Sigmoid colon (tissue), 7 donors: ENCODE measurements at places on chromosomes 6 and 20. TPM values are rescaled to one million over a fixed set of nuclear protein-coding genes. Genes with fewer than 3 reads are reported as not detected.

Gene VGLL2
- total RNA-seq = not detected

DNA sequence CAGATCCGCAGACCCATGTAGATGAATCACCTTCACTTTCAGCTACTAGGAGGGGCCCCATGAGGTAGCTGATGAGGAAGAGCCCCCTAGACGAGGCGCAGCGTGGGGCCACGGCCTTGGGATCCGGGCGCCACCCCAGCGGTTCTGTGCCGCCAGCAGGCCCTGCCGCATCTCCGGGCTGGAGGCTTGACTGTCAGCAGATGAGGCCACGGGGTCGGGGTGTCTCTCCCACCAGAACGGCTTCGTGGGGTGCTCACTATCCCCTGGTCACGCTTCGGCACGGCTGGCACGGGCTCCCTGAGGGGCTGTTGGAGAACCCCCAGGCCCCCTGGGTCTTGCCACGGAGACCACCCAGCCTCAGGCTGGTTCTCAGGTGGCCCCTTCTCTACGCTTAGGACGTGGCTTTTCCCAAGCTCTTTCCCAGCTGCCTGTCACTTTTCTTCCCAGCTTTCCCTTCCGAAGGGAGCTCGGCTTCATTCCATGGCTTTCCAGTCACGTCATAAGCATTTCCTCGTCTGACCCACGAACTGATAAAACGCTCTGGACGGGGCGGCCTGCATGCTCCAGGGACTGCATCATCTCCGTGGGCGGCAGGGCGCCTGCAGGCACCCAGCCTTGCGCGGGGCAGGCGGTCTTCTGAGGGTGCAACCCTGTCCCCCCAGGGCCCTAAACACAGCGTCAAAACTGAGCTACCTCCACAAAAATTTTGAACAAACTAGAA lies 85.9 kb downstream of the THBS2 start:
- DNase-seq = peak; percentile 56
- H3K27ac ChIP-seq = no peak overlapping the region
- peaks cover 8% of the 10 kb centered on the region for H3K4me1 ChIP-seq
- no peaks in the 10 kb centered on the region for H3K27me3 ChIP-seq

GRCh38 chr20:53713328-53714056 lies 119.9 kb upstream of the ZNF217 start:
- no peaks in the 10 kb centered on the region for H3K27me3 ChIP-seq
- no peaks in the 10 kb centered on the region for H3K4me1 ChIP-seq
- no peak overlapping the region for H3K27ac ChIP-seq
- no peak for DNase-seq

DNA sequence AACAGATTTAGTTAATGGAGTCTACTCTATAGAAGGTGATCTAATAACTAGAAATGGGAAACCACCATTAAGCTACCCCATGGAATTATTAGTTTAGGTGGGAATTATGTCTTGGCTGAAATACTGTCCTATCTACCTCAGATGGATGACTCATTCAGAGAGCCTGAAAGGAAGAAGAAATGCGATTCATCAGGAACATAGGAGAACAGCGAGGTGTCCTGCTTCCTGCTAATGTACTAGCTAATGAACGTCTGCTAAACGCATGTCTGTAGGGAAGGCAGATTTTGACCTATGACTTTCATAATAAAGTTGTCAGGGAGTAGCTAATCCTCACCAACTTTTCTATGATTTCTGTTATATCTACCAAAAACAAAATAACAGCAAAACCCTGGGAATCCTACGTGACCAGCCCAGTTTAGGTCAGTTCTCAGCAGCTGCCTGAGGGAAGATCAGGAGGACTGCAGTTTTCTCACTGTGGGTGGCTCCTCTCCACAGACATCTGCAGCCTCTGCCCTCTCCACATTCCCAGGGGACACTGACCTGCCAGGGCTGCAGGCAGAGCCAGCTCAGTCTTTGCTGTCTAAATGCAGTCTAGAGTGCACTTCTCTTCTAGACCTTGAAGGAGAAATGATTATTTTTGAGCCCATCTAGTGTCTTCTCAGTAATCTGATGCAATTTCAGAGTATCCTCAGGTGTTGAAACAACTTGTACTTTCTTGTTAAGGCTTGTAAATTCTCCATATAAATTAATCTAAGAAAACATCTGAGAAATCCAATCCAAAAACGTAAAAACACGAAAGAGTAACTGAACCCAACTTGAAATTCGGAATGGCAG lies 18.1 kb upstream of the SFT2D1 start:
- no peak overlapping the region for H3K4me3 ChIP-seq
- no peak for DNase-seq
- peaks cover 14% of the 10 kb centered on the region for H3K4me1 ChIP-seq
- H3K27me3 ChIP-seq = no peaks in the 10 kb centered on the region

DNA sequence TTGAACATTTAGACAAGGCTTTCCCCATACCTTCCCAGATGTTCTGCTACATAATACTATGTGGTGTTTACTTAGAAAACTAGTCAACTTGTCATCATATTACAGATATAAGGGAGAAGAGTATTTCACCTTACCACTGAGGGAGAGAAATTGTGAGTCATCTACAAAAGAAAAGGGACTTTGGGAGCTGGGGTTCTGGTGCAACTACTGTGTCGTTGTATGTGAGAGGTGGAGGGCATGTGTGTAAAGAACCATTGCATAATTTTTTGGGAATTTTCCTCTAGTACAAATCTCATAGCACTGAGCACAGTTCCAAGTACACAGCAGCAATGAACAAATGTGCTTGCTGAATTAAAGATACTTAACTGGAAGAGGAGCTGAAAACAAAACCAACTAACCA lies 665.6 kb downstream of the DHX35 start:
- no peak for DNase-seq
- H3K27me3 ChIP-seq = no peaks in the 10 kb centered on the region
- no peak overlapping the region for H3K27ac ChIP-seq
- H3K4me3 ChIP-seq = no peak overlapping the region

DNA sequence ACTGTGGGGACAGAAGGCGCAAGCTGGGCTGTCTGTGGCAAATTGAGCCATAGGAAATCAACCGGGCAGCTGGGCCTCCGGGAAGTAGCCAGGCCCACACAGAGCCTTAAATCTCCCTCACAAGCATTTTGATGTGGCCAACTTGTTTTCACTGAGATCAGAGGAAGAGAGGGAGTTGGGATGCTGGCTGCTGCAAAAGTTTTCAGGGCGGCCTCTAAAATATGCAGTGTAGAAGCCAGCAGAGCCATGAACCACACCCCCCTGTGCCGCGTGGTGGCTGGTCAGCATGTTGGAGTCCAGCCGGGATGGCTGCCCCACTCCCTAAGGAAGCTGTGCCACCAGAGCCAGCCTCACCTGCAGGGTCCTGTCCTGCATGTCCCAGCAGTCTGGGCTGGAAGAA lies 167.4 kb downstream of the CDC5L start:
- peaks cover 7% of the 10 kb centered on the region for H3K27me3 ChIP-seq
- no peak for DNase-seq
- H3K36me3 ChIP-seq = no peaks in the 10 kb centered on the region
- H3K4me1 ChIP-seq = peaks cover 10% of the 10 kb centered on the region

- no peaks in the 10 kb centered on the region for H3K36me3 ChIP-seq
- no peaks in the 10 kb centered on the region for H3K27me3 ChIP-seq
- peaks cover 64% of the 10 kb centered on the region for H3K4me1 ChIP-seq
- DNase-seq = peak; percentile 59
These were observed 62.2 kb downstream of the SYNJ2 start for GRCh38 chr6:158043586-158044524.
